ENCODE measurements at places on chromosomes 1 and 21.

GRCh38 chr1:89831462-89832120 is 10.8 kb downstream of the LRRC8D start:
- DNase-seq = no peak

DNA sequence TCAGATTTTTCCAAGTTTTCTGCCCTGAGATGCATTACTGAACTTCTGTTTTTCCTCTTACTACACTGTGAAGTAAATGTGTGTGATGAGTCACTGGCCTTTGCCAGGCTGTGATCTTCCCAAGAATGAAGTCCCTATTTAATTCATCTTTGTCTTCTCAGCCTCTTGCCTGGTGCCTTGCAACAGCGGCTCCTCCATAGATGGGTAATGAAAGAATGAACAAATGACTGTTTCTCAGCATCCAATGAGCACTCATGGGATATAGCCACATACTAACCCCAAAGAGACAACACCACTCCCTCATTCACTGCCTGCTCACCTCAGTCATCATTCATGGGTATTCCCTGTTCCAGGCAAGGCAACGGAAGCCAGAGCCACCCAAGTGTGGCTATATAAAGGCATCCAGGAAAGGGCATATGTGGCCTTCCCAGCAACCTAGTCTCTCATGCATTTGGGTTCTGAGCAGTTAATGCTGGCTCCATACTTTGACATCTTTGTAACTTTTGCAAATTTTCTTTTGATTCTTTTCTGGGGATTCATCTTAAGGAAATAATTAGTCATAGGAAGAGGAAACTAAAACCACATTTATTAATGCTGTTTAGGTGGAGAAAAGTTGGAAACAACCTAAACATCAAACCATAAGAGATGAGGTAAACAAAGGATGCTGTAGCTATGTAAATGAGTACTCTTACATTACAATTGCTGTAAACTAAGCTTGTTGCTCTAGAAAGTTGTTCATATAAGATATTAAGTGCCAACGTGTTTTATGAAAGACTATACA is 71.9 kb downstream of the HIVEP3 start:
- no peak for DNase-seq

GRCh38 chr1:87392248-87393192 is 63.8 kb downstream of the LMO4 start:
- no peak for DNase-seq

GRCh38 chr1:223012938-223013337 is 130.1 kb downstream of the TLR5 start:
- no peak for DNase-seq

- DNase-seq = no peak
Measured at GRCh38 chr1:199859491-199859933, 168.0 kb upstream of the NR5A2 start.

DNA sequence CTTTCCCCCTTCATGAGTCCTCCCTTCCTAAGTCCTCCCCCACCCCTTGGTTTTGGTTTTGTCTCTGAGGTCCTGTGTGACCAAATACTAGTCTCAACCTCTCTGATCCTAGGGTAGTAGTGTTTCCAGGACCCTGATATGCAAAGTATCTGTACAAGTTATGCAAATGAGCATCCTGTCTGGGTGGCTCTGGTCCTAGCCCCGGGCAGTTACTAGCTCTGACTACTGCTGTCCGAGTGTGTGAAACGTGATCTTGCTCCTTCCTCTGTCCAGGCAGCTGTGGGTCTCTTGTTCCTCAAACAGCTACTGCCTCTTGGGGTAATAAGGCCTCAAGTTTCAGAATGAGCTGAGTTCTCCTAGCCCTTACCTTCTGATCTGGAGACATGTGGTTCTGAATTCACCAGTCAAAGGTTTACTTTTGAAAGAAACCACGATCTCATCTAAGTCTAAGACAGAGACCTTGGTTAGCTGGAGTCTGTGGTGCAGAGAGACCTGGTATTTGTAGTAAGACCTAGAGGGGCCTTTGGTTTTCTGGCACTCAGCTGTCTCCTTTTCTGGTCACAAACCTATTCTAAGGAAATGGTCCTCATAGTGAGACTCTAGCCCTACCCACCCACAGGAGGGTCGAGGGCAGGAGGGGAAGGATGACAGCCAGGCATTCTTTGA is 31.0 kb upstream of the IL19 start:
- no peak for DNase-seq

- DNase-seq = no peak
Measured at GRCh38 chr1:153404086-153404635, 12.2 kb upstream of the S100A7A start.

DNA sequence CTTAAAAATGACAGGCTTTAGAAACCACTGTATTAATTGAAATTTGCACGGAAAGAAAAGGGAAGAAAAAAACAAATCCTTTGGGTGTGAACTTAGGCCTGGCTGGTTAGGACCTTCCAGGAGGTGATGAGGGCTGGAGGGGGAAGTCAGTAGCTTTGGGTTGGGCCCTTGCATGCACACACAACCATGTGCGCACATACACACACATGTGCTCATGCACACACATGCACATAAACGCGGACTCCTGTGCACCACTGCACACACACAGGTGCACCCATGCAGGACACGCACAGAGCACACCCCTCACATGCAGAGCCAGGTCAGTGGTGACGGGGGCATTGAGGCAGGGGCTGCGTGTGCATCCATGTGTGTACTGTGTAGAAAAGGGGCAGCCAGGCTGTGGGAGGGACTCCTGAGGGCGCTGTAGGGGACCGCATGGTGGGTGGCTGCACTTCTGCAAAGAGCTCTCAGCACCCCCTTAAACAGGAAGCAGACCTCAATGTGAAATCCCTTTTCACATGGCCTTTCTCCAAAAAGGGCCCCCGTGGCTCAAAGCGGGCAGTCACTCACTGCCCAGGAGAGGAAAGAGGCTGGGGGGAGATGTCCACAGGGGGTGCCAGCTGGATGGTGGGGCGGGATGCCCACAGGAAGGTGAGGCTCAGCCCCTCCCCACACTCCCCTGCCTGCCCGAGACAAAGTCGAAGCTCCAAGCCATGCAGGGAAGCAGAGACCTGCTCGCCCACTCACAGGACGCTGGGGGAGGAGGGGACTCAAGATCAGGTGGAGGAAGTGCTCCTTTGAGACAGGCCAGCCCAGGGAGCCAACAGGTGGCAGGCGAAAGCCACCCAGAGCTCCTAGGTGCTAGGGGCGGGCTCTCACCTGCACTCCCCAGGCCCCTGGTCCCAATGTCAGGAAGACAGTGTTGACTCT is 95.2 kb downstream of the ITPKB start:
- no peak for DNase-seq

DNA sequence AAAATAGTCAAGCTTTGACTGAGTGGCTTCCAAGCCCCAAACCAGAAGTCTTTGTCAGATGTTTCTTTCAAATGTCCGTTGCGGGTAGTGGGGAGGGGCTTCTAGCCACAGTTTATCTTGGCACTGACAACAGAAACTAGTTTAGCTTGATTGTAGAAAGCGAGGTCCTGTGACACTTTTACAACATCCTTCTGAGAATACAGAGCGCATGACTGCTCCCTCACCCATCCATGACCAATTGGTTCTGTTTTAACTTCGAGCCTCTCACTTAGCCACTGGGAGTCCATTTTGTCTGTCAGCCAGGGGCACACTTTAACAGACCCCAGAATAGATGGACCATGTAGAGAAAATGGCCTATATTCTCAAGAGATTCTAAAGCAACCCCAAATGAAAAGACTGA is 199.2 kb upstream of the ST6GALNAC5 start:
- no peak for DNase-seq

DNA sequence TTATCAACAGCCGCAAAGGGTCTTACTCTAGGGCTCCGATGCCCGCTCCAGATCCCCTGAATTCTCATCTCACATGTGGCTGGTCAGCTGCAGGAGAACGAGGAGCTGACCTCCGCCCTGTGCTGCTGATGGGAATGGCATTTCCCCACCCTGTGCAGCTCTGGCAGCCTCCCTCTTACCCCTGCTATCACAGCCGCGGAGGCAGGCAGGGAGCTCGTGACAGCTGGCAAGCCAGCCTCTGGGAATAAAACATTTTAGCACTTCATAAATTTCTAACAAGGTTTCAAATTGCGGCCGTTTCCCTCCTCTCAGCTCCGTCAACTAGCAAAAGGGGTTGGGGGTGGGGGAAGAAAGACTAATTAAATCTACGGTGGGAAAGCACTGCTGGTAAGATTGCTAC is 81.1 kb downstream of the DSCAM start:
- DNase-seq = no peak

DNA sequence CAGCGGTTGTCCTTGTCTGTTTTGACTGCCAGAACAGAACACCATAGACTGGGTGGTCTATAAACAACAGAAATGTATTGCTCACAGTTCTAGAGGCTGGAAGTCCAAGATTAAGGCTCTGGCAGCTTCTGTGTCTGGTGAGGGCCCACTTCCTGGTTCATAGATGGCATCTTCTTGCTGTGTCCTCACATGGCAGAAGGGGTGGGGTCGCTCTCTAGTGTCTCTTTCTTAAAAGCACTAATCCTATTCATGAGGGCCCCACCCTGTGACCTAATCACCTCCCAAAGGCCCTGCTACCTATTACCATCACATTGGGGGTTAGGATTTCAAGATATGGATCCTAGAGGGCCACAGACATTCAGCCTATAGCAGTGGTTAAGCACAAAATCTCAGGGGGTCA is 304.4 kb downstream of the NFIA start:
- DNase-seq = no peak

DNA sequence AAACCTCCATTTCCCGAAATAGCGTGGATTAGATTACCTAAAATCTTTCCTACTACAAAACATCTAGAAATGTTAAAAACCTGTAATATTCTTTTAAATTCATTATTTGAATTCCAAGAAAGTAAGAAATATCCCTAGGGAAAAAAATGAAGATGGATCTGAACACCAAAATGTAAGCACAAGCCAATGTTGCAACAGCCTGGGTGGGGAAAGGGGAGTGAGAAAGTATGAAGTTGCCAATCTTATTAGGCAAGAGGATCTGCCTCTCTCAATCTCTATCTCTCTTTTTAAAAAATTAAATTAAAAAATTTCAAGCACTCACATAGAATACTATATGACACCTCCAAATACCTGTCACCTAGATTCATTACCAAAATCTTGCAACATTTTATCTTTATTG is 74.9 kb upstream of the IRF2BP2 start:
- no peak for DNase-seq

DNA sequence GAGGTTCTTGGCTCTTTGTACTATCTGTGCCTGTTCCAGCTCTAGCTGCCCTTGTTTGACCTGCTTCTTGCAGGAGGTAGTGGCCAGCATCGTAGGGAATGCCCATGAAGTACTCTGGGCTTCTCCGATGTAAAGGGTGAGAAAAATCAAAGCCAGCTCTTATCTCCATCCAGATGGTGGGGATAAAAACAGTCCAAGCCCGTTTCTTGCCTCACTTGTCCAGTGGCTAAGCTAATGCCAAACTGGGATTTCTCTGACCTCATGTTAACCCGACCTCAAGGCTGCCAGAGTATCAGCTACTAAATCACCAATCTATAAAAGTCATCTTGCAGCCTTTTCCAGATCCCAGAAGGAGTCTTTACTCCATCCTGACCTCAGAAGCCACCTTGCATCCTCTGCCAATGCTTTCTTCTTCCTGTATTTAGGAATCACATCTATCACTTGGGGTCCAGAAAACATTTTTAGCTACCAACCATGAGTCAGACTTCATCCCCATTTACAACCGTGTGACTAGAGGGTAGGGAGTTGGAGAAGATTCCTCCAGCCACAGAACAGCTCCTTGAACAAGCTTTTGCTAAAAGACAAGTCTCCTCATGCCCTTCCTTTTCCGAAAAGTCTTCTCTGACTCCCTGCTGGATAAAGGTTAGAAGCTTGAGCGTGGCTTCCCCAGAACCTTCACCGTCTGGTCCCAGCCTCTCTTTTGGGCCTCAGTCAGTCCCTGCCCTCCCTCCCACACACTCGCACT is 35.9 kb downstream of the KCNC4 start:
- no peak for DNase-seq

- peak; percentile 39 for DNase-seq
Measured at GRCh38 chr1:19597496-19598309, 46.4 kb upstream of the NBL1 start.

- DNase-seq = no peak
Measured at GRCh38 chr1:110872366-110872744, 593 bp upstream of the CD53 start.

GRCh38 chr1:239418681-239419080 is 32.3 kb downstream of the CHRM3 start:
- DNase-seq = no peak

DNA sequence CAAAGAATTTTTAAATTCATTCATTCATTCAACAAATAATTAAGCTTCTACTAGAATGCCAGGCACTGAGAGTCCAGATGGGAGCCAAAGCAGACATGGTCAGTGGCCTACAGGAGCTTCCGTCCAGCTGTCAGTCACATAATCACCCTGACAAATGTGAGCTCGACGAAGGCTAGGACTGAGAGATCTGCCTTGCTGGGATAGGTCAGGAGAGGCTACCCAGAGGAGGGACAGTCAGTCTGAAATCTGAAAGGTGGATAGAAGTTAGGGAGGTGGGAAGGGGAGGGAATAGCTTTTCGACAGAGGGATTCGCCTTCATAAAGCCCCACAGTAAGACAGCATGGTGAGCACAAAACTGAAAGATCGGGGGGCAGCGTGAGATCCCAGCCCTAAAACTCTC is 8.3 kb downstream of the EPHX1 start:
- no peak for DNase-seq

DNA sequence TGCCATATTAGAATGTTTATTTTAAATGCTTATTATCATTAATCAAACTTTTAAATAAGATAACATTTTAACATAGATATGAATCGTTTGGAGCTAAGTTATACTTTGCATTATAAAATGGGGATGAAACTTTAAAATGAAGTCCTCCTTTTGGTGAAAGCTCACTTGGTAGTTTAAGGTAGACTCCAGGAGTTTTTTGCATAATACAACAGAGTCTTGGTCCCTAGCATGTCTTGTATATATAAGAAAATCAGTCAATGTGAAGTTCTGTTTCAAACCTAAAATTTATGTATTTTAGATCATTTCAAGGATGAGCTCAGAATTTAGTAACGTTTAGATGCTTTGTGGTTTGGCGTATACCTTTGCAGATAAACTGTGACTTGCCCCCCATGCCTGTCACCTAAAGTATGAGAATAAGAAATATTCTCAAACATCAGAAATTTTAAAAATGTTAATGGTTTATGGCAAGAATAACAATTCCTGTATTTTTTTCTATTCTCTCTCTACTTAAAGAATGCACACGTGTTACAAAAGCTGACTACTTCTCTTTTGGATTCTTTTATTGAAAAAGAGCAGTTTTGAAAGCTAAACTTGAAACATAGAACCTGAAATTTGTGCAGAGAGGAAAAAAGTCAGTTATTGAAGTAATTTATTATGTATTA is 3.8 kb downstream of the NFIA start:
- DNase-seq = no peak

DNA sequence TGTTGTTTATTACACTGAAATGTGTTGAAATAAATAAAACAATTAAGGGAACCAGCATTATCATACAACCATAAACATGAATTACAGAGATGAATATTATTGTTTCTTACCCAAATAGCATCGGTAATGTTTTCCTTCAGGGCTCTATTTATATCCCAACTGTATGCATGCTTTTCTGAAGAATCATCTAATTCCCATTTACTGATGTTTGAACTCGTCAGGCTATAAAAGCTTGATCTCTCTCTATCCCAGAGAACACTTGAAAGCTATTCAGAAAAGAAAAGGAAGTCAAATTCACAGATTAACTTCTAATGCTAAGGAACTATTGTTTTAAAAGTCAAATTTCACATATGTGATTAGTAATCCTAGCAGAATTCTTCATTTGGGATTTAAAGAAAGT is 12.4 kb downstream of the NUP133 start:
- no peak for DNase-seq

- peak; percentile 22 for DNase-seq
Measured at GRCh38 chr1:54356680-54357147, 49.5 kb downstream of the SSBP3 start.

- DNase-seq = no peak
Measured at GRCh38 chr1:16120940-16121410, 34.9 kb downstream of the EPHA2 start.

GRCh38 chr21:28151758-28152157 is 840.9 kb downstream of the LTN1 start:
- no peak for DNase-seq

Data from hematopoietic multipotent progenitor cell treated with erythropoietin and hydrocortisone succinate and interleukin-3 and kit ligand, for 17 days (in vitro differentiated cells).